ENCODE measurements at places on chromosomes 7 and 10.

GRCh38 chr7:1123715-1124114 is 35.8 kb downstream of the GPER1 start:
- DNase-seq: no peak

- DNase-seq: no peak
Observed at GRCh38 chr7:69426705-69427104, 171.6 kb upstream of the AUTS2 start.

- DNase-seq: no peak
Observed at GRCh38 chr7:120941064-120941463, 9.5 kb upstream of the ING3 start.

GRCh38 chr10:70281609-70282008 is 2.2 kb downstream of the NPFFR1 start:
- DNase-seq: no peak

DNA sequence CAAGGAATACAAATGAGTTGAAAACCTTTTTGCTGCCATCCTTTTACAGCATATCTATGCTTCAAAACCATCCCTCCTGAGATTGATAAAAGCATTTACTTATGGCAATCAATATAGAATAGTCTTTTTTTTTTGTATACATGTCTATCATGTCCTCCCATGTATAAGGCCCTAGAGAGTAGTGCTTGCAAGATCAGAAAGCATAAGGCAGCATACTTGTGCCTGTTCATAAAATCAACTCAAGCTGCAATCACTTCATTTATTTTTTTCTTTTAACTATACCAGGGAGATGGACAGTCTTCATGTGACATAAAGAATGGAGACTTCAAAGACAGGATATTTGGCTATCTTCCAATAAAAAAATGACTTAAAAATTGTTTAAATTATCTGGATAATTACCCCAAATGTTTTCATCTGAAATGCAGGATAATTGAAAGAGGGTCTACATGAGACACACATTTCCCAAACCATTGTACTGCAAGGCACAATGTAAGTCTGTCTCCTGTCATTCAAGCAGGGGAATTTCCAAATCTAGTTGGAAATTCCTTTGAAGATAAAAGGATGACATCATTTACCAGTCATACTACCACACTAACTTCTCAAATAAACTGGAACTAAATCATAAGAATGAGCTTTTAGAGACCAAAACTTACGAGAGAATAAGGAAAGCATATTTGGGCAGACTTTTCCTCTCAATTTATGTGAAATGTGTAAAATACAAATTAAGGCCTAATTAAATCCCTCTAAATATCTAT is 22.5 kb downstream of the LRRN3 start:
- DNase-seq: no peak
